ELF-1 (cell line): ENCODE measurements at places on chromosomes 3 and 15.

GRCh38 chr15:78977591-78978347, 32.9 kb upstream of the CTSH start:
- DNase-seq: no peak

- DNase-seq: no peak
Observed at GRCh38 chr15:41703120-41703519, 42.9 kb downstream of the MGA start.

GRCh38 chr3:127822682-127823425, 539 bp upstream of the MGLL start:
- DNase-seq: no peak

- DNase-seq: no peak
Observed at GRCh38 chr15:100216182-100216581, 125.6 kb downstream of the ADAMTS17 start.

DNA sequence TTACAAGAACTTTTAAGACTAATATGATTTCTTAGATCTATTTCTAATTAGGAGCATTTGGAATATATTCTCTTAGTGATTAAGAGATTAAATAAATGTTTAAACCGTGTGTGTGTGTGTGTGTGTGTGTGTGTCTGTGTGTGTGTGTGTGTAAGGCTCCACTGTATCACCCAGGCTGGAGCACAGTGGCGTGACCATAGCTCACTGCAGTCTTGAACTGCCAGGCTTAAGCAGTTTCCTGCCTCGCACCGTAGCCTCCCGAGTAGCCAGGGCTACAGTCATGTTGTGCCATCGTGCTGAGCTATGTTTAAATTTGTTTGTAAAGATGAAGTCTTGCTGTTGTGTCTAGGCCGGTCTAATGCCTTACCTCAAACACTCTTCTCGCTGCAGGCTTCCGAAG, 109.4 kb downstream of the KLHL25 start:
- no peak for DNase-seq

- DNase-seq: peak; percentile 60
Observed at GRCh38 chr15:66765478-66766281, 63.6 kb downstream of the SMAD6 start.

- no peak for DNase-seq
Observed at GRCh38 chr3:43012174-43012573, 33.1 kb downstream of the GASK1A start.

DNA sequence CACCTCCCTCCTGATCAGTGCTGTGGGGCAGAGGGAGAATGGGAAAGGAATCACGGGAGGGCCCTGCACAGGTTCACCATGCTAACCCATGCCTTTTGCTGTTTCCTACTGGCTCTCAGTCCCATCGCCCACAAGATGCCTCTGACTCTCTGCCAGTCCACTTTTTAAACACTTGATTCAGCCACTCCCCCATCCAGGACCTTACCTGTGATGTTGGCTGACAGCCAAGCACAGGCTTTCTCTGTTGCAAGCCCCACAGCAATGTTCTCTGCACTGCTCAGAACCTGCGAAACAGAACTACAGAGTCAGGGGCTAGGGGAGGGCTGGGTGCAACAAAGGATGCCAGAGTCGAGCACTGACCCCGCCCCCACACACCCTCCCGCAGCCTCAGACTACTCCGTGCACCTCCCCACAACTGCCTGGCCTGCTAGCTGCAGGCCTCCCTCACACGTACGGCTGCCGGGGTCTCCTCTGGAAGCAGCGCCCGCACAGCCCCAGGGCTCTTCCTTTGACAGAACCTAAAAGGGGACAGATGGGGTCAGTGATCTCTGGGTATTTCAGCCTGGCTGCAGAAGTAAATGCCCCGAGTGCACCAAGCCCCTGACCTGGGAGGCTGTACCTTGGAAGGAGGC, 9.1 kb downstream of the CDAN1 start:
- DNase-seq: peak; percentile 63

DNA sequence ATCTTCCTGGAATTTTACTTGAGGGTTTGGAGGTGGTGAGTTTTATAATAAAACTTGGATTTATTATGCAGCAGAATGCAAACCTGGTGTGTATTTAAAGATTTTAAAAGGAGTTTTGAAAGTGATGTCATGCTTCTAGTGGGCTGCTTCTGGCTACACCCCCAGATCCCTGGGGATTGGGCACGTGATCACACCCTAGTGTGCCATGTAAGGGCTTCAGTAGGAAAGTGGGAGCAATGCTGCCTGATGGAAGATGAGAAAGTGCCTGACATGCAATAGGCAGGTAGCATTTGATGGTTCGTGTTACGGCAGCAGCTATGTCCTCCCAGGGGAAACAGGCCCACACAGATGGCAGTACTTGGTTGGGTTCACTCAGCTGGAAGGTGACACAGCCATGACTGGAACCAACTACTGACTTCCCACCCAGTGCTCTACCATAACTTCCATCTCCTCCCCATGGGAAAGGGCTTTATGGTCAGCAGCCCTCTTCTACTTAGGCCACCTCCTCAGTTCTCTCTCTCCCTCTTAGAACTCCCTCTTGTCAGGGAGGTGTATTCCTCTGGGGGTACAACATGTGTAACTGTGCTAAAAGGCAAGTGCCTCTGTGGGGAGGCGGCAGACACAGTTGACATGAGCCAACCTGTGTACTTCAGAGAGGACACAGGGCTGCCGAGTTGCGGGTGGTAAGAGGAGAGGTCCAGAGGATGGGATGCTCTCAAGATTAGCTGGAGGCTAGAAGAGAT, 5.6 kb downstream of the ITPKA start:
- DNase-seq: no peak

- DNase-seq: peak; percentile 43
Observed at GRCh38 chr3:73511571-73512525, 112.9 kb downstream of the PDZRN3 start.

- DNase-seq: no peak
Observed at GRCh38 chr3:11650391-11650790, 6.7 kb upstream of the VGLL4 start.

DNA sequence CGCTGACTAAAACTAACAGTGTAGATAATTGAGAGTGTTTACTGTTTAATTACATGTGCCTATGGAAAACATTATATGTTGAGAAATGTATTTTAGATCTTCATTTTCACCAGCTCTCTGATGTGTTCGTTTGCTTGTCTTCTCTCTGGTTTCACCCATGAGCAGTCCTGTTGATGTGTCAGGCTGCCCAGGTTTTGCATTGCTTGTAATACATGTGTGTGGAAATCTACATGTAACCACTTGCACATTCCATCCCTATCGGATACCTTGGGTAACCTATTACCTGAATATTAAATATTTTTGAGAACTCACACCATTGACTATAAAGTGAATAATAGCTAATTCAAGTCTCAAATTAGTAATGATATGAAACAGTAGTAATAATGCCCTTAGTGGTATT, 13.1 kb downstream of the PPP4R2 start:
- no peak for DNase-seq

DNA sequence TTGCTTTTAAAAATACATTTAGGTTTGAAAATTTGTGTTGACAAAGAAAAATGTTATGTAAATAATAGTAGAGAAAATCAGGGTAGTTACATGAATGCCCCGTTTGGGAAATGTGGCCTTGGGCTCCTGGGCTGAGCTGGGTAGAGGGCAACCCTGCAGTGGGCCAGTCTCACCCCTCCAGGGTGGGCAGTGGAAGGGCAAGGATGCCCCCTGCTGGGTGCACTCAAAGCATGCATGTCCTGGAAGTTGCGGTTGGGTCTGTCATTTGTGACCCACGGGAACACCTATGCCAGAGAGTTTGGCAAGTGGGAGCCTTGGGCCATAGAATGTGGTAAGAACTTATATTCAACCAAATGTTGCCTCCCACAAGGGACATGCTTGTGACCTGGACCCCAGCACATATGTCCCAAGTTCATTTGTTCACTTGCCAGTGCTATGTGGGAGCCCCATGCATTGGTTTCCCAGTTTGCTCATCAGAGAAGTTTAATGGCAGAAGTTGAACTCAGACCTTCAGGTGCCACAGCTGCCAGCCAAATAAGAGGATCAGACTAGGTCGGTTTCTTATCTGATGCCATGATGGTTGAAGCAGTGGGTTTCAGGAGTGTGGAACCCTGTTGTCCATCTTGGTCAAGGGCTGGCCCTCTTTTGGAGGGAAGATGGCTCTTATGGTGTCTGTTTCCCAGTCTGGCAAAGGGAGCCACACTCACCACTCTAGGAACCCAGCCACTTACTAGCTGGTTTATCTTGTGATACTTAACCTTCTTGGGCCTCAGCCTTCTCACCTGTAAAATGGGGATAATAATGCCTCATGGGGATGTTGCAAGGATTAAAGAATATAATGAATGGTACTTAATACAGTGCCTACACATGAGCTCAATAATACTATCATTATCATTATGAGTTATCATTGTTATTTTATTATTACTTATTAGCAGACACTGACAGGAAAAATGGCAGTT, 2.5 kb upstream of the PLCB2 start:
- peak; percentile 78 for DNase-seq

DNA sequence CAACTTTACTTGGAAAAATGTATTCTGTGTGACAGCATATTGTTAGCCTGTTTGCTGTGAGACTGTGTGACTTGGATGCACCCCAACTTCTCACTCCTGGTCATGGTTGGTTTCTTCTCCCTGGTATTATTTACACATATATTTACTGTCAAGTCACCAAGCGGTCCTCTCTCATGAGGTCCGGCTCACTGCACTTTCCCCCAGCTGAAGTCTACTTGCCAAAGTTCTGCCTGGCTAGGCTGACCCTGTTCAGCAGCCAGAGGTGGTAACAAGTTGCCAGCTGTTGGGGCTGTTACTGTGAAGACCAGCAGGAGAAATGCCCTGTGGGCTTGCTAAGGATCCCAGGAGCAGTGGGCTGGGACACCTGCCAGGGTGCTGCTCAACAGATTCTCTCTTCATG, 337.5 kb downstream of the MFSD1 start:
- no peak for DNase-seq

DNA sequence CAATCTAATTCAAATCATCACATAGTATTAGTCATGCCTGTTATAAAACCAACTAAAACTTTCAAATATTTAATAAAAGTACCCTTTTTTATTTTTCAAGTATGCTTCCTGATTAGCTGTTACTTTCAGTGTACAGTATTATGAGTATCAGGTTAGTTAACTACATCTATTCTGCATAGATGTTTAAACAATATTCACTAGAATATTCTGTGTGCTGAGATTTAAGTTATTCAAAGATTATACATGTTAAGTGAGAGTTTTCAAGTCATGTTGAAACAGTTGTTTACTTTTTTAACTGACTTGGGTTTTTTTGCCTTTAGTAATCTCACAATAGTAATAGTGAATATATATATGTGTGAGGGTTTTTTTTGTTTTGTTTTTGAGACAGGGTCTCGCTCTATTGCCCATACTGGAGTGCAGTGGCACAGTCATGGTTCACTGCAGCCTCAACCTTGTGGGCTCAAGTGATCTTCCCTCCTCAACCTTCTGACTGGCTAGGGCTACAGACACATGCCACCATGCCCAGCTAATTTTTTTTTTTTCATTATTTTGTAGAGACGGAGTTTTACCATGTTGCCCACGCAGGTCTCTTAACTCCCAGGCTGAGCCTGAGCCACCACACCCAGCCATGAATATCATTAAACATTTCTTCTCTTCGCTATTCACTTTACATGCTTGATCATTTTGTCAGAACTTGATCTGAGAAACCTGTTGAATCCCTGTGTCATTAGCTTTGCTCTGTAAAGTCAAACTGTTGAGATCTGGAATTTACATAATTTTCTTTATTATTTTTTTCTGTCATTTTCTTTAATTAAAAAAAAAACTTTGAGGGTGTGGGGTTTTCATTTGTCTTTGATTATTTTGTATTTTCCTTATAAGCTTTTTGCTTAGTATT, 286.2 kb upstream of the UBE2E1 start:
- DNase-seq: no peak

- DNase-seq: no peak
Observed at GRCh38 chr3:9231471-9231870, 18.0 kb downstream of the SRGAP3 start.

DNA sequence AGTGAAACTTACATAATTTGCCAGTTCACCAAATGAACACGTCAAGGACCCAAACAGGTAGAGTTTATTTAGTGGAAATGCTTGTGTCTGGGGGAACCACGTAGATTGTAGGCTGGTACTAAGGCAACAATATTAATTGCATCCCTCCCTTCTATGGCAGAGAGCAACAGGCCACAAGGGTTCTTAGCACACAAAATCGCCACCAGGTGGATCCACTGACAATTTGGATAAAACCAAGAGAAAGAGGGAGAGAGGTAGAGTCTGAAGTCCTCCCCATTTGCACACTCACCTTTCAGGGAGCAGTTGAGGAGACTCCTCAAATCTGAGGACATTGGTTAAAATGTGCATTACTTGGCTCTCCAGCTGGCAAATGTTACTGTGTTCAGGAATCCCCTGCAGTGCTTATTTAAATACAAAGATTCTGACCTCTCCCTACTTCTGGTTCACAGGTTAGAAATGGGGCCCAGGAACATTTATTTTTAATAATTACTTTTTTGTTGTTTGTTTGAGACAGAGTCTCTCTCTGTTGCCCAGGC, 181.0 kb upstream of the FEZF2 start:
- no peak for DNase-seq

GRCh38 chr15:32953533-32953910, 235.7 kb downstream of the GREM1 start:
- DNase-seq: peak; percentile 49

- peak; percentile 17 for DNase-seq
Observed at GRCh38 chr15:69060041-69060481, 45.6 kb downstream of the NOX5 start.

DNA sequence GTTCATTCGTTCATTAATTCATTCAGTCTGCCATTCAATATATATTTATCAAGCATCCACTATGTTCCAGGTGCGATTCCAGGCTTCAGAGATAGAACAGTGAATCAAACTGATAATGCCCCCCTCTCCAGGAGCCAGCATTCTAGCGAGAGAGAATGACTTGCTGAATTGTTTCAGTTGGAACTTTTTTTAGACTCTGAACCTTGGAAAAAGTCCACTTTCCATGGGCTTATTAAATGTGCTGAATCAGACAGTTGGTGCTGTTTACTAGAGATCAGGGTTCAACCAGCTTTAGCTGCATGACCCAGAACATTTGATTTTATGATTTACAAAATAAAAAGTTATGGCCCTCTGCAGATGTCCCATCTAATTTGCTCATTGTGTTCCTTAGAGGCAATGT, 213.2 kb downstream of the THSD4 start:
- DNase-seq: no peak

GRCh38 chr3:143763564-143764162, 84.6 kb downstream of the SLC9A9 start:
- no peak for DNase-seq

DNA sequence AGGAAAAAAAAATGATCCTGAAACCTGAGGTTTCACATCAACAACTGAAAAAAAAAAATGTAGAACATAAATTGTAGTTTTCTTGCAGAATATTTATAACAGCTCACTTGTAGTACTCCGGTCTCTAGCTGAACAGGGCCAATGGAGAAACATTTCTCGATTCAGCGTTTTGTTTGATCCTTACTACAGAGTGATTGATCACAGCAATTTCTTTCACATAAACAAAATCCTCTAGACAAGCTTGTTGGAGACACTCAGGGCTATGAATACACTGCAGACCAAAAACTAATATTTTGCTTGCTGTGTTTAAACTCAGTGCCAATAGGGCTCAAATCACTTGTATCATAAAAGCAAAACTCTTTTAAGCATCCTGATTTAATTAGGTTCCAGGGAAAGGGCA, 127.0 kb upstream of the CNTN6 start:
- DNase-seq: no peak
